CD4-positive, alpha-beta T cell treated with Interleukin-17A for 1 hour (primary cell): ENCODE measurements at places on chromosomes 7 and 10.

GRCh38 chr7:113873554-113874151 is 45.2 kb downstream of the PPP1R3A start:
- no peak for DNase-seq

DNA sequence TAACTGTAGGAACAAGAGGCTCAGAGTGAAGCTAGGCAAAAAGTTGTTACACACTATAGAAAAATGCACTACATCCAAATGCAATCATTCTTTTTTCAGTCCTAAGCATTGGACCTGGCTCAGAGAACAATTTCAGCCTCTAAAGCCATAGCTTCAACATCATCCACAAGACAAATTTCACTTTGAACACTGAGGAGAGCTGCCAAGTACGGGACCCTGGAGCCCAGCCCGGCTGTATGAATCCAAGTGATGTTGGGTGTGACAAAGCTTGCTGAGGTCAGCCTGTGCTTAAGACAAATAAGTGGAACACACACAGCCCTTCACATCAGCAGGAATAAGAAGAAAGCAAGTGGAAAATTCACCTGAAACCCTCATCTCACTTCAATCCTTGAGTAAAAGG is 233.1 kb upstream of the PFKP start:
- no peak for DNase-seq

DNA sequence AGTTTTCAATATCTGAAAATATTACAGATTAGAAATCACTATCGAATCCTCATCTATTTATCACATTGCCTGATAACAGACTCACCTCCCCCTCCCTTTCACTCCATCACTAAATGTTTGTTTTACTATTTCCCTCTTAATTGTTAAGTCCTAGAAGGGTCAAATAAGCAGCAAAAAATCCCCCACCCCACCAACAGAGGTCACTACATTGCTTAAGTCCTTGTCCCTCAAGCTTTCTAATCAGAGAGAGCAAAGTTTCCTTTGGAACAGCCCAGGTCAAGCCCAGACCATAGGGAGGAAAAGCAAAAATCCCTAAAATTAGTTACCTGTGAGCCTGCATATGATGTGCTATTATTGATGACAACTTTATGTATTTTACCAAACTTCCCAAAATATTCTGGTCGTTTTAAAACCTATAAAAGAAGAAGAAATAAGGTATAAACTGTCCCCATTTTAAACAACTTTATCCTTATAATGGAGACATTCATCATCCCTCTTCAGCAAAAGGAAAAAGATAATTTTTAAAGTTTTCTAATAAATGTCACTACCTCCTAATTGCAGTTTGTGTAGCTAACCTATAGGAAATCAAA is 95.0 kb downstream of the CNOT4 start:
- DNase-seq: peak; percentile 30

GRCh38 chr7:92325858-92326257 is 80.1 kb downstream of the ANKIB1 start:
- DNase-seq: no peak

- no peak for DNase-seq
Observed at GRCh38 chr7:130904792-130905191, 170.8 kb upstream of the KLF14 start.

GRCh38 chr10:133236401-133237240 is 1.0 kb upstream of the VENTX start:
- DNase-seq: no peak

- DNase-seq: no peak
Observed at GRCh38 chr7:46201961-46202360, 280.9 kb upstream of the IGFBP3 start.
